ENCODE measurements at places on chromosomes 16 and 17.

GRCh38 chr16:69318177-69318910, 7.2 kb downstream of the VPS4A start:
- DNase-seq: no peak

DNA sequence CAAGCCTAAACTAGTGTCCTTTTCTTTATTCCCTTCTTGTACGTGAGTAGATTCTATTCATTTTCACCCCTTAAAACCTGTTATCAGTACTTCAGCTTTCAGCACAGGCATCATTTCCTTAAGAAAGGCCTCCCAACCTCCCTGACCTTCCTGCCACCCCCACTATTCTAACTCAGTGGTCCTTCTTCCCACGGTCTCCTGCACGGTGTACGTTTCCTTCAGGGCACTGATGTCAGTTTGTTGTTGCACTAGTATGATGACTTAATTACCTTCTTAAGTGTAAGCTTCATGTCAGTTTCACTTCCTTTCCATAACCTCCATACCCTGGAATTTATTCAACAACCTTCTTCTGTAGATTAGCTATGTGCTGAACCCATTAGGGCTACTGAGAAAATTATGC, 484.2 kb downstream of the HS3ST4 start:
- DNase-seq: no peak

- DNase-seq: no peak
Measured at GRCh38 chr17:31824766-31825360, 34.2 kb downstream of the COPRS start.

DNA sequence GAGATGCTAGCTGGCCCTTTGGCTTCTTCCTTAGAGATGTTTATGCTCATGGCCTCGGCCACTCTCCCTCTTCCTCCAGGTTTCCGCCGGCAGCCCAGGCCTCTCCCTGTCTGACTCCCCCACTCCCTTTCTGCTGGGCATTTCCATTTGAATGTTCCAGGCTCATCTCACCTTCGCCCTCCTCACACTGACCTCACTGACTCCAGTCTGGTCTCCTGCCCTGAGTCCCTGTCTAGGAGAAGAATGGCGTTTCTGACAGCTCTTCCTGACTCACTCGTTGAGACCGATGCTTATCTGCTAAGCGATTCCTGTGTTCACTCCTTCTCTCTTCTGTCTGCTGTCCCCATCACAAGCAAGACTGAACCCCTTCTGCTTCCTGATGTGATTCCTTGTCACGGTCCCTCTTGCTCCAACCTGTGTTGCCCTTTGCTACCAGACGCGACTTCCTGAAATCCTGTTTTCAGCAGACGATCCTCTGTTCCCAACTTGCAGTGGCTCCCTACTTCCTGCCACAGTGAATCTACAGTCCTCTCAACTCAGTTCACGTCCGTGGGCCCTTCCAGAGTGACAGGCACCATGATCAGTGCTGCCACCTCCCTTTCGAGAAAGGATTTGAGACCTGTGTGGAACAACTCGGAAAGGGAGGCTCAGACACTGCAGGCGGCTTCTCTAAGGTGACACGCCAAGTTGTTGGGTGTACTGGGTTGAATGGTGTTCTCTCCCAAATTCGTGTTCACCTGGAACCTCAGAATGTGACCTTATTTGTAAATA, 176.4 kb downstream of the MSI2 start:
- DNase-seq: no peak

DNA sequence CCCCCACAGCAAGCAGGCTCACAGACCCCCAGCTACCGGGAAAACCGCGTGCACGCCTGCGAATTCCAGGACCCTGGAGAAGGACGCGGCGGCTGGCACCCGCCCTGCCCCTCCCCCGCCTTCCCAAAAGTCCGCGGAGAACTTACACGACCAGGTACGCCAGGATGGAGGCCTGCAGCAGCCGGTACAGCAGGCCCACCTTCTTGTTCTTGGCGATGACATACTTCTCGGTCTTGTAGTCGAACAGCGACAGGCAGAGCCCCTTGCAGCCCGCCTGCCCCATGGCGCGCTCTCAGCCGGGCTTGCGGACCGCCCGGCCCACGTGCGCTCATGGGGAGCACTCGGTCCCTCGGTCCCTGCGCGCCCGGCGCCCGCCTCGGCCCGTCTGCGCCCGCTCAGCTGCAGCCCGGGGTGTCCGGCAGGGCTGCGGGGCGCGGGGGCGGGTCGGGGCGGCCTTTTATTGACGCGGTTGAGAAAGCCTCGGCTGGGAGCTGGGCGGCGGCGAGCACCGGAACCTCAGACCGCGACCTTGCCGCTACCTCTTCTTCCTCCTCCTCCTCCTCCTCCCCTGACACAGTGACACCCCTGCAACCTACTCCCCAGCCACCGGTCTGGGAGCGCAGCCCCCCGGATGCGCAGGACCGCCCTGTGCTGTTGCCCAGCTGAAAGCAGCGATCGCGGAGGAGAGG, at the start of gene P2RX5:
P2RX5 (minus strand) TSS at position 433 of the 689 bp plus-strand sequence; CDS start at position 283, 150 bp downstream.
- DNase-seq: no peak

Measured in NCI-H524 treated with DMSO at 0.1 percent for 48 hours (cell line).